ENCODE measurements at places on chromosomes 4 and X. TPM values are rescaled to one million over a fixed set of nuclear protein-coding genes. Genes with fewer than 3 reads are reported as not detected.

- no peak for DNase-seq
Observed at GRCh38 chr4:123230061-123230460, 166.5 kb upstream of the SPRY1 start.

- no peak for DNase-seq
Observed at GRCh38 chr4:139015948-139016471, 429 bp downstream of the NOCT start.

GRCh38 chrX:1925053-1925481 lies 310.2 kb downstream of the ASMT start:
- DNase-seq, result no peak

- no peak for DNase-seq
Observed at GRCh38 chr4:91340822-91341221, 962.9 kb upstream of the GRID2 start.

GRCh38 chrX:73683236-73683859 lies 120.4 kb downstream of the CHIC1 start:
- DNase-seq, result no peak

DNA sequence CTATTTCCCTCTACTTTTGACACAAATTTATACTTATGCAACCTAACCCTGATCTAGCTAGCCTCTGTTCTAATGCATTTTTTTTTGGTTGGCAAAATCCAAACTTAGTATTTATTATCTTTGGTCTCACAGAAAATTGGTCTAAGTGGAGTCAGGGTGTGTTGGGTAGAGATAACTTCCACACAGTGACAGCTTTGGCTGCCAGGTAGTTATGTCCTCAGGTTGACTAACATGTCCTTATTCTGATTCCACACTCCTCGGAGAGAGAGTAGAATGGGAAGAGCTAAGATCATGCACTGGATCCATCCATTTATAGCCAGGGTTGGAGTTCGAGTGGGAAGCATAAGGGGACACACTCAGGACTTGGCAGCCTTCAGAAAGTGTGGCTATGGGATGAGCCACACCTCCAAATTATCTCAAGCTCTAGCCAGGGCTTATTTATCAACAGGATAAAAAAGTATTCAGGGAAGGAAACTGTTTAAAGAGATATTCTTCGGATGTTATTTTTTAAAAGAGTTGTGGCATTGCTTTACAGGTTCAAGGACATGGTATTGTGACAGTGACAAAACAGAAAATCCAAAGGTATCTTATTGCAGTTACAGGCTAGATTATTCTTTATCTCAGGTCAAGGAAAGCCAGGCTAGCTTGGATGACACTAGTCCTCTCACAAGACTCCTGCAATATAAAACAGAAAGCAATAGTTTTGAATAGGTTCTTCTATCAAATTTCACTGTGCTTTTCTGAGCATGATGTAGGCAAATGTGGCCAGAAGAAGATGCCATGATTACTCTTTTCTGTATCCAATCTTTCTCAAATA lies 51.5 kb downstream of the NPY1R start:
- DNase-seq, result no peak

DNA sequence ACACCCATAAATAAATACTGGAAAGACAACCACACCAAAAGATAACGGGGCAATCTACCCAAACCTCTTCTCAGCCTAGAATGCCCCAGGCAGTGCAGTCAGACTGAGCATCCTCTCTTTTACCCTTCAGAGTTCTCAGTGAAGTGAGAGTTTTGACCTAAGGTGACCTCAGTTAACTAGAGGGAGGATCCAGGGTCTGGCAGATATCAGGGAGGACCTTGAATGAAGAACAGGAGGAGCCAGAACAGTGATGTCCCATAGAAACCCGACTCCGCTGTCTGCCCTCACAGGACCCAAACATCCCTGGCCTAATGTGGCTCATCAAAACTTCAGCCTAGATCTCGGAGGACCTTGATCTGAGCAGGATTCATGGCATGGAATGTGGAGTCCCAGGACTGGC lies at the start of gene MAGEB3:
Gene MAGEB3, plus strand, starts transcription at position 263 of the 400 bp plus-strand sequence. CDS start 5,268 bp downstream, outside the sequence.
- DNase-seq, result no peak

DNA sequence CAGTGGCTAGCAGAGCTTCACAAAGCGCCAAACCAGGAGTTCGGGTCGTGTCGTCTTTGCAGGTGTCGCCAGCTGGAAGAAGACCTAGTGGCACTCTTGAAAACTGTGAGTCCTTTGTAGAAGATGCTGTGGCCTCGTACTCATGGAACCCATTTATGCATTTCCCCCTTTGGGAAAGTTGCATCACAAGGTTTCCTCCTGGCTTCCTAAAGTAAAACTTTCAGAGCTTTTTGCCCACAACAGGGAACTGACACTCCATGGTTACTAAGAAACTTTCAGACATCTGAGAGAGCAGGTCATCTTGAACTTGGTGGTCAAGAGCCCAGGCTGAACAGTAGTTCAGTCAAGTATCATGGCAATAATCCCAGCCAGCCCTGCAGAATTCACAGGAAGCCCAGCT lies 15.9 kb upstream of the NOCT start:
- DNase-seq, result no peak

GRCh38 chrX:15418041-15418706 lies 34.0 kb upstream of the VEGFD start:
- no peak for DNase-seq

DNA sequence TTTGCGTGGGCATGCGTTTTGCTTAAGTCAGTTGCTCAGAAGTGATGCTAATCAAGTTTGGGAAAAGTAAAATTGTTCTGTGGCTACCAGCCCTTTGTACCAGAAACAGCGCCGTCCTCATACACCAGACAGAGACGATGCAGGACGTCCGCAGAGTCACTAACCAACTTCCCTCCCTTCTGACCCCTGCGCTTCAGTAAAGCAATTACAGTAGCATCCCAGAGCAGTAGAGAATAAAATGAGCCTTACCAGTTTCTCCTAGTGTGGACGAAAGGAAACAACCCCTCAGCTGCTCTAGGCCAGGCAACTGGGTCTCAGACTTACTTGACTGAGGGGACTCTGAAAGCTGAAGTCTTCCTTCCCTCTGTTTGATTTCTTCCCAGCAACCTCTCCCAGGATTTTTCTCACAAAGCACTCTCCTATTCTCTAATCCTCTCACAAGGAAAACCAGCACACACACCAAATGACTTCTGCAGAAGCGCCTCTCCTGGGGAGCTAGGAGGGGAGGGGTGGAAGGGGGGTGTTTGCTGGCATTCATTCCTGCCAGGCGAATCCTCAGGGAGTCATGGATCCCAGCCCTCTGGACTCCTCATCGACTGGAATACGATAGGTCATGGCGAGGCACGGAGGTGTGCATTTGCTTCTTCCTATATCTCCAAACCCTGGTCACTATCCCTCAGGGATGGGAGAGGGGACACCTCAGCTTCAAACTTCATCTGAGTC lies 56.0 kb upstream of the MID1 start:
- no peak for DNase-seq

- no peak for DNase-seq
Observed at GRCh38 chrX:120269373-120270035, 18.9 kb downstream of the ZBTB33 start.

GRCh38 chr4:128285085-128285997 lies 2.3 kb downstream of the PGRMC2 start:
- no peak for DNase-seq

DNA sequence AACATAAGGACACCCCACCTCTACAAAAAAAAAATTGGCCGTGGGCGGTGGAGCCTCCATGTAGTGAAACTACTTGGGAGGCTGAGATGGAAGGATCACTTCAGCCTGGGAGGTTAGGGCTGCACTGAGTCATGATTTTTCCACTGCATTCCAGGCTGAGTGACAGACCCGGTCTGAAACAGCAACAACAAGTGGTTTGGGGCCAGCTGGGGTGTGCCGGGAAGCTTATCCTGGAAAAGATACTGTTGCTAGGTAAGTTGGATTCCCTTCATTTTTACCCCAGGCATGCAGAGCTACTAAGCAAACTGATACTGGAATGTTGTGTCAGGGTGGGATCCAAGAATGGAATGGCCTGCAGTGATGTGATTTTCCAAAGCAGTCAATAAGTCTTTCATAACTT lies 57.0 kb downstream of the XAGE2 start:
- no peak for DNase-seq

- no peak for DNase-seq
Observed at GRCh38 chr4:4549534-4549933, 7.7 kb upstream of the STX18 start.

DNA sequence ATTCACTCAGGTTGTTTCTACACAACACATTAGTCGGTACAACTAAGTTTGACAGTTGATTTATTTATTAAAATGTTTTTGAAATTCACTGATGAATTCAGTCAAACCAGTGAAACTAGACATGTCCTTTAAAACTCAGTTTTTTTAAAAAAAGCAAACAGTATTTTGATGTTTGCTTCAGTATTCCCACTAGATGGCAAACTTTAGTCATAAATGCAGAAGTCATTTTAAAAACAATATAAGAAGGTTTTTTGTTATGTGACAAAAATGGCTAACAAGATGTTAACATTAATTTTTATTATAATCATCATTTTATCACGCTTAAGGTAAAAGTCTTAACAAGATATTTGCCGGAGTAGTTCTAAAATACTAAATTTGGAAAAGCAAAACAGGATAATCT lies 1337.8 kb upstream of the DIAPH2 start:
- DNase-seq, result no peak

- no peak for DNase-seq
Observed at GRCh38 chr4:94700298-94700697, 57.5 kb upstream of the BMPR1B start.

- no peak for DNase-seq
Observed at GRCh38 chr4:162565730-162566129, 401.9 kb upstream of the FSTL5 start.

DNA sequence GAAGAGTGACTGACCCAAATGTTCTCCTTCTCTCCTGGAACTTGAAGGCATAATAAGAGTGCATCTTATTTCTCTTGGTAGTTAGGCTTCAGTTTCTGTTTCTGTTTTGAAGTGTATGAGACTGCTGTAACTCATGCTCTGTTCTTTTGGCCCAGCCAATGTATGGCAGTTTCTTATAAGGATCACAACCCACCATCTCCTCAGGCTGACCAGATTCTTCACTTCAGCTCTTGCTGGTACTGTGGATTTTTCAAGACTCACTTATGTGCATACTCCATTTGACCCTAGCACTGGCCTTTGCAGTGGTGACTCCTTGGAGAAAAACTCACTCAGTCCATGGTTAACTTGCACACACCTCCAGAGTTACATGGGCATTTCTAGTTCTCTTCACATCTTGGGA lies 9.6 kb upstream of the YTHDC1 start:
- DNase-seq, result no peak

DNA sequence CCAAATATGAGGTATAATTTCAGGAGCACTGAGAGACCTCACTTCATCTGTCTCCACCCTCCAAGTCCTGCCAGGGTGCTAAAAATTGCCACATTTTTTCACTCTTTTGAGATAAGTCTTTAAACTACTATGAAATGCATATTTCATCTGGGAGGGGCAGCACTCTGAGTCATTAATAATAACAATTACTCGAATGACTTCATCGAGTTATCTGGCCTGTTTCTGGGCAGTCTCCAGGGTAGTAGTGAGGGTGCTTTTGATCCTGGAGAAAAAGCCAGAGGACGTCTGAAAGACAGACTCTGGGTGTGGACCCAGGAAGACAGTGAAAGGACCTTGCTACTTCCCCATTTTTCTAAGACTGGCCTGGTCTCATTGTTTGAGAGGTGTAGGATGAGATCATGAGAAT lies 42.3 kb upstream of the SRD5A3 start:
- peak; percentile 58 for DNase-seq

DNA sequence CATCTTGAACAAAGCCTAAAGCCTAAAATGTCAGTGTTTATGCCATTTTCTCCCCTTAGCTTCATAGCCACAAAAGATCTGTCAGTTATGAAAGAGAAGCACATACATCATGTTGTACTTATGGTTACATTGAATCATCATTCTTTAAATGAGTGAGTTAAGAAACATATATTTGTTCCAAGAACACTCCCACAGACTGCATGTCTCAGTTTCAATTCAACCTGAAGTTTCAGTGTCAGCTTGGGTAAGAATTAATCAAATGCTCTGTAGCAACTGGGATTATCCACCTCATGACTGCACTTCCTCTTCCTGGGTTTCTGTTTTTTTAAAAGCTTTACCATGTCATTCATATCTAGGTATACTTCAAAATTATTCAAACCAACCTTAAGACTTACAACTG lies 3.9 kb upstream of the TMPRSS11B start:
- DNase-seq, result no peak

DNA sequence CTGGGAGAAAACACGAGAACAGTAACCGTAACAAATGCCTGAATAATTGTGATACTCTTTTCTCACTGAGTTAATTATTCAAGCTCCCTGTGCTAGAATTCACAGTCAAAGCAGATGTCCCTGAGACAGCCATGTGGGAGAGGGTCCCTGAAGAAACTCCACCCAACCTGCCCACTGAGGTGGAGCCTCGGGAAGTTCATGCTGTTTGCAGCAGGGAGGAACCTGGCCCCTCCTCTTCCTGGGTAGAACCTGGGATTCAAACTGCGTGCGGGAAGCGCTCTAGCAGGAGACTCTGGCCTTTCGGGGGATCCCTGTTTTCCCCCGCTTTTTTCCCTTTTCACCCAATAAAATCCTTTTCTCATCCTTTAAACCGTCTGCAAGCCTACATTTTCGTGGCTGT lies 20.2 kb upstream of the RHOH start:
- no peak for DNase-seq

DNA sequence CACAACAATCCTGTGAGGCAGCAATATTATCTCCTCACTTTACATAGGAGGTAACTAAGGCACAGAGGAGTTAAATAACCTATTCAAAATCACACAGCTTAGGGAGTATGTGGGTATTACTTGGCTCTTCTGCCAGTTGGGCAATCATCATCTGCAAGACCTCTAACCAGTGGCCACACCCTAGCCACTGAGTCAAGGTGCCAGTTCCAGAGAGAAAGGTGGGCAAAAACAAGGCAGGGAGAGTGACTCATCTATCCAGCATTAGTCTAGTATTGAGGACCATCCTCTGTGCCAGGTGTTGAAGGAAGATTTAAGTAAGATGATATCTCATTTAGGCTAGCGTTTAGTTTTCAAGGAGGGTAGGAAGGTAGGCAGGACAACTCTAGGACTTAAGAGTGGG lies 113.9 kb upstream of the EOLA2 start:
- DNase-seq, result no peak

DNA sequence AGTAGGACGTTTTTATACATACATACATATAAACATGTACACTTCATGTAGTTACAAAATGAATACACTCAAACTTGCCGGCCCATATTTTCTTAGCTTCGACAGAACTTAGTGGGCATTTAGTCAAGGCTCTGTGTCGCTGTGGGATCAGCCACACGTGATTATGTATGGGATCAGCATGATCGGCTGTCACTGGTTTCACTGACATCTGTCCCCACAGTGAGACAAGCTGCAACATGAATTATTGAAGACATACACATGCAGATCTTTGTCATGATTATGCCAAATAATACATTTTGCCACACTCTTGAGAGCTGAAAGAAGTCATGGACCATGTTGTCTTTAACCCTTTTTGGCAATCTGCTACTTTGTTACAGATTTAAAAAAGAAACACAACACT lies 38.2 kb upstream of the NAA11 start:
- no peak for DNase-seq

TMEM154 gene
- total RNA-seq, result 23.3 TPM

GRPR gene
- 0.85 TPM for total RNA-seq

KIAA1210 gene
- total RNA-seq, result not detected

SCRG1 gene
- not detected for total RNA-seq

MAML3 gene
- total RNA-seq, result 3.8 TPM

DIPK2B gene
- total RNA-seq, result not detected

HEPH gene
- not detected for total RNA-seq

SPACA5 gene
- total RNA-seq, result not detected

UNC5C gene
- total RNA-seq, result not detected

KLF8 gene
- total RNA-seq, result 0.83 TPM

HSFX1 gene
- total RNA-seq, result 3.4 TPM

CT45A2 gene
- not detected for total RNA-seq

MTMR8 gene
- total RNA-seq, result 3.0 TPM

ALB gene
- total RNA-seq, result not detected

DDX53 gene
- not detected for total RNA-seq

P2RY8 gene
- not detected for total RNA-seq
